ENCODE measurements at places on chromosomes 2 and 18.
A peak's percentile ranks its signal among the peaks of the same experiment; 100 is the strongest.

DNA sequence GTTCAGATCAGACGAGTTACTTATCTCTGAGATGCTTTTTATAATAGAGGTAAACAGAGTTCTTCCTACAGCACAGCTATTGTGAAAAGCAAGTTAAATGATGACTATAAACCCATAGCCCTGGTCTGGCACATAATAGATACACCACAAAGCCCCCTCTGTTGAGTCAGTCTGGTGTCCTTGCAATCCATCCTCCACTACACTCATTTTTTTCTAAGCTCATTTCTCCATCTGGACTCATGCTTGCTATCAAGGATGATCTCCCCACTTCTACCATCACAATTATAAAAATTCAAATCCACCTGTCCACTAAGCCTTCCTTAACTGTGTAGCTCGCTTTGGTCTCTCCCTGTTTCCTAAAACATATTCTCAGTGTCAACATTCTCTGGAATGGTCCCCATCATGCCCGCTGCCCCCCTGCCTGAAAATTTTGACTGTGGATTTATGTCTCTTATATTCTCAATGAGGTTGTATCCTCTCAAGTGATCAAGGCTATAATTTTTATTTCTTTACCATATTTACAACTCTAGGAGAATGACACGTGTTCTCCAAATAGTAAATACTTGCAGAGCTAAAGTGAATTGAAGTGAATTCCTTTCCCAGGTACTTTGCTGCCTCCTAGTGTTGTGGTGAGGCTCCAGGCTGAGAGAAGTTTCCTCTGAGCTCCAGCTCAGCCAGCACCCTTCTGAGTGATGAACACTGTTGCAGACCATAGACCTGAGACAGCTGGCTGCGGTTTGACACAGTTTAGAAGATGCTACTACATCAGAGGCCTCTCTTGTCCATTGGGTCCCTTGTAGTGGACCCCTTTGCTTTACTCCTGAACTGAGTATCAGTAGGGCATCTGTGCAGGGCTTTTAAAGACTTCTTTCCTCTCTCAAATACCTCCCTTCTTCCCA is 108.7 kb downstream of the DPP10 start:
- peak; percentile 12 for DNase-seq

DNA sequence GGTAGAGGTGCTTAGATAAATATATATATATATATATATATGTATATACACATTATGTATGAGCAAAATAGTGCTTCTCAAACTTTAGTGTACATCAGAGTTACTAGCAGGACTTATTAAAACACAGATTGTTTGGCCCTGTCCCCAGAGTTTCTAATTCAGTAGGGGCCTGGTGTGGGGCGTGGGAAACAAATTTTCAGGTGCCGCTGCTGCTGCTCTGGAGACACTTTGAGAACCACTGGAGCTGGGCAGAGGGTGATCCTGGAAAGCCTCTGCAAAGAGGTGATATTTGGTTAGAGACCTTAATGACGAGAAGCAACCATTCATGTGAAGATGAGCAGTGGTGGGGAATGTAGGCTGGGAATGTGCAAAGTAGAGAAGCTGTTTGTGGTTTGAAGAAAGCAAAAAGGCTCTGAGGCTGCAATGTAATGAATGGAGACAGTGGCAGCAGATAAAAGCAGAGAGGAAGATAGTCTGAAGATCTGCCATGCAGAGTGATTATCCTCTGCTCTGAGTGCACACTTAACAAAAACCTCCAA is 142.9 kb downstream of the PLCL1 start:
- no peak for DNase-seq

GRCh38 chr2:43292851-43293743 is 66.7 kb upstream of the ZFP36L2 start:
- DNase-seq, result no peak

GRCh38 chr18:32389858-32390257 is 80.8 kb downstream of the GAREM1 start:
- peak; percentile 92 for DNase-seq

DNA sequence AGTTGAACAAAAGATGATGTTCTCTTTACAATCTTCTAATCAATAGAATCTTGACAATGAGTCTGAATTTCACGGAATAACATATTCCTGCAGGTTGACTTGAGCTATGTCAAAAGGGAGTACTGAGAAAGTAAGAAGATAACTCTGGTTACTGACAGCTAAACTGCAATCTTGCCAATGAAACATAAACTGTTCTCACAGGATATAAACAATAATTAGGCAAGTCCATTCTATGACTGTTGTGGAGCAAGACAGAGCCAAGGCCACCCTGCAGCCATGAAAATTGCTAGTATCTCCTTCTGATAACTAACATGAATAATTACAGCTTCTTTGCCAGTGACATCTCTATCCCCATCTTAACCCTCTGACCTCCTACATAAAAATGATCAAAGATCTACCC is 6.3 kb upstream of the RPRD1A start:
- no peak for DNase-seq

DNA sequence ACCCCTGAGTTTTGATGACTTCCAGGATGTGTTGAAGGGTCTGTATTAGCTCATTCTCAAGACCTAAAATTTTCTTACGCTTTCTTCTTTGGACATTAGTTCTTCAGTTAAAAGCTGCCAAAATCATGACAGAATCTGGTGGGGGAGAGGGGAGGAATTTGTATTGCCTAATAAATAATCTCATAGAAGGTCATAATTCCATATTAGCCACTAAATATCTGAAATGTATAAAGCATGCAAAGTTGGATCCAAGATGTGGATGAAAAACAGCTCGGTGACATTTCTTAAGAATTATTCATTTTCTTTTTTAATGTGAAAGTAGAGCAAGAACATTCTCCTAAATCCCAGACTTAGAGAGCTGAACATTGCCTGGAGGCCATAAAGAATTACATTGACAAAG is 120.1 kb downstream of the MMADHC start:
- no peak for DNase-seq

- DNase-seq, result no peak
Measured at GRCh38 chr2:64525317-64525613, 1.1 kb downstream of the AFTPH start.

- DNase-seq, result no peak
Measured at GRCh38 chr2:228131833-228132232, 49.7 kb downstream of the SPHKAP start.

GRCh38 chr18:61535401-61535800 is 202.2 kb downstream of the CDH20 start:
- no peak for DNase-seq

DNA sequence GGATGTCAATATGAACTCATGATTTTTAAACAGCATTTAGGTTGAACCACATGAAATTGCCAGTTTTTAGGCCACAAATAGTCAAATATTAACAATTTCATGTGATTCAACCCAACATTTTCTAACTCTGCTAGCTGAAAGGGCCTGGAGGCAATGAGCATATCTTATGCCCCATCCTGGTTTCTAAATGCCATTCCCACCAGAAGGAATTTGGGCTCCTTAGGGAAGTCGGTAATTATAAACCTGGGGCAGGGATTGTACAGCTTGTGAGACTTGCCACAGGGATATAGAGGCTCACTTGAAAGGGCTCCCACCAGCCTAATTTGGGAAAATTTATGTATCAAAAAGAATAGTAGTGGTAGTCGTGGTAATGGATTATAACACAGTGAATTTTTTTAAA is 178.4 kb upstream of the ALPP start:
- DNase-seq, result no peak

DNA sequence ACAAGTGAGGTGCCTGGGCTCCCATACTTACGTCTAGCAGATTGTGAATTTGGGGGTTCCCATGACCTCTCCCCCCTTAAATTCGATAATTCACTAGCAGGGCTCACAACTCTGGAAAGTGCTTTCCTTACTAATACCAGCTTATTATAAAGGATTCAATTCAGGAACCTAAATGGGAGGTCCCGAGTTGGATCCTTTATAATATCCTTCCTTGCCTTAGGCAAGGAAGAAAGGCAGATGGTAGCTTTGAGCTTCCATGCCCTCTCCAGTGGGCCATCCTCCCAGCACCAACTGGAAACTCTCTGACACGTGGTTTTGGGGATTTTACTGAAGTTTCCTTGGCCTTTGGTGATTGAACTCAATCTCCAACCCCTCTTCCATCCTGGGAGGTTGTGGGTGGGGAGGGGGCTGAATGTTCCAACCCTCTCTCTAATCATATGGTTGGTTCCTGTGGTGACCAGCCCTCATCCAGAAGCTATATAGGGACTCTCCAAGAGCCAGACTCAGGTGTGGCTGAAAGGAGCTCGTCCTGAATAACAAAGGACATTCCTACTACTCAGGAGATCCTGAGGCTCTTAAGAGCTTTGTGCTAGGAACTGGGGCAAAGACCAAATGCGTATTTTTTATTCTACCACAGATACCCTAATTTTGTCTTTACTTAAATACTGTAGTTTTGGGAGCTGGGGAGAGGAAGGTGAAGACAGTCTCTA is 62.2 kb downstream of the HAUS1 start:
- DNase-seq, result no peak

GRCh38 chr2:106816974-106817373 is 69.0 kb downstream of the ST6GAL2 start:
- DNase-seq, result no peak

GRCh38 chr18:808502-808901 is 3.5 kb downstream of the YES1 start:
- DNase-seq, result no peak

DNA sequence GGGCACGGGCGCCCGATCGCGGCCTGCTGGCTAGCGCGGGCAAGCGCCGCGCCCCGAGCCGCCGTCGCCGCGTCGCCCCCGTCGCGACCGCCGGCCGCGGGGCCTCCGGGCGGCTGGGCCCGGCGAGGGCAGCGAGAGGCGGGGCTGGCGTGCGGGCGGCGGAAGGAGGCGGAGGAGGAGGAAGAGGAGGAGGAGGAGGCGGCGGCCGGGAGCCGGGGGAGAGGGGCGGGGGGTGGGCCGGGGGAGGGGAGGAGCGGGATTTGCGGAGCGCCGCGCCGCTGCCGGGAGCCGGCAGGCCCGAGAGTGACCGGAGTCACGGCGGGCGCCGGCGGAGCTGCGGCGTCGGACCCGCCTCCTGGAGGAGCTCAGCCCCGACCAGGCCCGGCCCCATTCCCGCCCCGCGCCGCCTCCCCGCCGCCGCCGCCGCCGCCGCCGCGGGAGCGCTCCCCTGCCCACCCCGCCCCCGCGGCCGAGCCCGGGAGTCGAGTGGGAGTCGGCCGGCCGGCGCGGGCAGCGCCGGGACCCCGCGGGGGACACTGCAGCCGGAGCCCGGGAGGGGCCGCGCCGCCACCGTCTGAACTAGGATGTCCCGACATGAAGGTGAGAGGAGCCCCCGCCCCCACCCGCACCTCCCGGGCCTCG is at the start of gene KCMF1:
TSS of gene KCMF1 (plus strand) at position 294 of the 642 bp plus-strand sequence. CDS start at position 585, 291 bp downstream.
- peak; percentile 20 for DNase-seq

GRCh38 chr2:37833423-37833822 is 91.7 kb upstream of the RMDN2 start:
- DNase-seq, result no peak

- no peak for DNase-seq
Measured at GRCh38 chr2:61443342-61444041, 27.4 kb downstream of the USP34 start.

- no peak for DNase-seq
Measured at GRCh38 chr2:102442967-102443828, 20.2 kb downstream of the IL18RAP start.

GRCh38 chr18:24878289-24878688 is 417.9 kb downstream of the HRH4 start:
- no peak for DNase-seq

Measured in NCI-H1092 (cell line).